Mammary microvascular endothelial cell (primary cell): ENCODE measurements at places on chromosomes 11 and 22. TPM values are rescaled to one million over a fixed set of nuclear protein-coding genes. Genes with fewer than 3 reads are reported as not detected.

The MRPL23 gene
- total RNA-seq: 95.2 and 101 TPM in 2 replicates

The OR52N4 gene
- total RNA-seq: not detected in 2 replicates

The ZNF280B gene
- total RNA-seq: 0.73 and 0.94 TPM in 2 replicates

The GRK3 gene
- 0.69 and 1.5 TPM in 2 replicates for total RNA-seq

The POGLUT3 gene
- 33.0 and 33.8 TPM in 2 replicates for total RNA-seq

The MYEOV gene
- total RNA-seq: 10.7 and 14.1 TPM in 2 replicates

The PAX6 gene
- not detected in 2 replicates for total RNA-seq

The CCDC15 gene
- total RNA-seq: 4.2 and 4.4 TPM in 2 replicates

The MS4A7 gene
- not detected in 2 replicates for total RNA-seq

The SULT4A1 gene
- total RNA-seq: not detected in 2 replicates

The SYCE3 gene
- not detected in 2 replicates for total RNA-seq

The IGF2 gene
- 0.40 and 1.1 TPM in 2 replicates for total RNA-seq

The CAVIN3 gene
- 582 and 692 TPM in 2 replicates for total RNA-seq

The SLC17A6 gene
- total RNA-seq: not detected in 2 replicates

The KMT5B gene
- 10.5 and 12.9 TPM in 2 replicates for total RNA-seq

The KCTD14 gene
- total RNA-seq: 1.4 and 1.6 TPM in 2 replicates

The HTR3A gene
- total RNA-seq: not detected in 2 replicates

The CPT1A gene
- 27.2 and 29.8 TPM in 2 replicates for total RNA-seq
